Astrocyte (in vitro differentiated cells and primary cell): ENCODE measurements at places on chromosomes 2 and 18. TPM values are rescaled to one million over a fixed set of nuclear protein-coding genes. Genes with fewer than 3 reads are reported as not detected.

- no peak for DNase-seq
These were observed 7.6 kb upstream of the PRKCE start for GRCh38 chr2:45643543-45644542.

GRCh38 chr2:181264001-181264400, 193.2 kb upstream of the ITGA4 start:
- DNase-seq: no peak

DNA sequence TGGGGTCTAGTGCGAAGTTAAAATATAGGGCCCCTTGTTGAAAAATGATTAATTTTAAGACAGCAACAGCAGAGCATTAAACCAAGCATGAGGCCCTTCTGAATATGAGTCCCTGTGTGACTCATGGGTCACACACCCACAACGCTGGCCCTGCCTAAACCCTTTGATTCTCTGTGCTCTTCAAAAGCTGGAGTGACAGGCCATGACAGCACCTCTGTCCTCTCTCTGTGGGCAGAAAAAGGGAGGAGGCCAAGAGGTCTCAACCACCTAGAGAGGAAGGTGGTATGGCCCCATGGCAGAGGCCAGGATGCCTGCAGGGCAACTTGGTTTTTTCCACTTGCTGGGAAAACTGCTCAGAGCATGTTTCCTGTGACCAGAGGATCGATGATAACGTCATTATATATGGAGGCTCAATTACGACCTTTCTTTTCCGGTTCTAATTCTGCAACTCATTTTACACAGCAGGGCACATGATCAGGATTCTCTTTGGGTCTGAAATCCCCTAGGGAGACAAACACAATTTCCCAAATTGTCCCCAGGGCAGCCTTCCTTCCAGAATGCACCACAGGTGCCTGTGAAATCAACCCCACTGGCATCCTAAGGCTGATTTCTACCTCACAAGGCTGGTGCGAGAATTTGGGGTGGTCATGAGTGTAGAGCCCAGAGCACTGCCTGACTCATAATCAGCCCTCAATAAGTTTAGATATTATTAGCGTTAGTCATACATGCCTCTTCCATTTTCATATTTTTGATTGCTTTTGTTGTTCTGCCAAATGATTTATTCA, 102.0 kb upstream of the PPP1CB start:
- DNase-seq: no peak

- no peak for DNase-seq
These were observed 2.4 kb upstream of the MTA3 start for GRCh38 chr2:42566025-42566424.

GRCh38 chr2:180184506-180184905, 177.4 kb upstream of the CWC22 start:
- DNase-seq: peak; percentile 63

- no peak for DNase-seq
These were observed 4.2 kb upstream of the EN1 start for GRCh38 chr2:118851650-118852049.

- peak; percentile 9 for DNase-seq
These were observed 67.0 kb downstream of the GALR1 start for GRCh38 chr18:77316641-77317040.

- peak; percentile 69 for DNase-seq
These were observed 119.7 kb downstream of the GAREM1 start for GRCh38 chr18:32351032-32351431.

DNA sequence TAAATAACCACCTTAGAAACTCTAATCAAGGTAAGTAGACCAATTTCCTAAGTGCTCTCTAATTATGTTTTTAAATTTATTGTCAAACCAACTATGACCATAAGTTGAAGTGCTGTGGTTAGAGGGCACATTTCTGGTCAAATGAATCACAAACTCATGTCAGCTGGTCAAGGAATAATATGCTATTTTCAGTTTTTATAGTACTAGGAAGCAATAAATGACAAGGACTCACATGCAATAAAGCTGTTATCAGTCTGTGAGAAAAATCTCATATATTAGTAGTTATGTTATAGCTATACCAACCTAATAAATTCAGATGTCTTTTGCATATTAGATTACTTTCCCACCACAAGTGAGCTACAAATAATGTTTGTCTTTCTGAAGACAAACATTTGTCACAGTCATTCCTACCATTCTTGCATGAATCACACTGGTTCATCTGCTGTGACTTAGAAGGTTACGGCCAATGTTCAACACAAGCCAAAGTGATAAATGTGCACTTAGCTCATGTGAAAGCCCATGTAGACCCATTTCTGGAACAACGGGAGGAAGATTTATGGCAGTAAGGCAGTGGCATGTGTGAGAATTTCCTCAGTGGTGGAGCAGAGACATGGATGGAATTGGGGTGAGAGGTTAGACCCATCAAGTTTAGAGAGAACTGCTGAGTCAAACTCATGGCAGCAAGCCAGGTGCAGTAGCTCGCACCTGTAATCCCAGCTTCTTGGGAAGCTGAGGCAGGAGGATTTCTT, 27.4 kb upstream of the CCNYL1 start:
- peak; percentile 89 for DNase-seq

DNA sequence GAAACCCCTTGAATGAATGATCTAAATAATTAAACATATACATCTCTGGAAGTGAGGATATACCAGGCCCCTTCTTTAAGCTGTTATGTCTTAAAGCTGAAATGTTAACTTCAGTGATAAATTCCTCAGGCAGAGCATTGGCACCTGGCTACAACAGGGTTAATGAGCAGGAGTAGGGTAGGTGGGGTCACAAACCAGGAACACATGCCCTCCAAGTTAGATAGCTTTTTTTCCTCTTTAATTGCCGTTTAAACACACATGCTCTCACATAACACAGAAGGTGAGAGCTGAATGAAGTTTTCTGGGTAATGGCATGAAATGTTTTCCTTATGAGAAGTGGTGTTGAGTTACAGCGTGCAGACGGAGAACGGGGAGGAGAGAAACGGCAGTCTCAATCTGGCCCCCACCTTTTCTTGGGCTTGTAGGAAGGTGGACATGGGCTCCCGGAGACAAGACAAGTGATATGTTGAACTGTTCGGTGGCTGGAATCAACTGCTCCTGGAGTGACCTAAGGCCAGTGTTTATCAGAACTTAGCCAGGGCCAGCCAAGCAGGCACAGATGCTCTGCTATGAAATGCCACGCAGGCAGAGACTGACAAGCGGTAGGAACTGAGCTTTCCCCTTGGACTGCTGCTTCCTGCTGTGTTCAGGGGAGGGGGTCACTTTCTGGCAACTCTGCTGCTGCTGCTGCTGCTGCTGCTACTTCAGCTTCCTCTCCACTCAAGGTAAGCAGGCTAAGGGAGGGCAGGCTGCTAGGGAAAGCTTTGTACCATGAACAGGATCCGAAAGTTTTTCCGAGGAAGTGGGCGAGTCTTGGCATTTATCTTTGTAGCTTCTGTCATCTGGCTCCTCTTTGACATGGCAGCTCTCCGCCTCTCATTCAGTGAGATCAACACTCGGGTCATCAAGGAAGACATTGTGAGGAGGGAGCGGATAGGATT, at the start of gene GALNT5:
Gene GALNT5, plus strand, starts transcription at position 394 of the 941 bp plus-strand sequence. Its CDS starts 378 bp downstream, at position 772.
- DNase-seq: peak; percentile 74

DNA sequence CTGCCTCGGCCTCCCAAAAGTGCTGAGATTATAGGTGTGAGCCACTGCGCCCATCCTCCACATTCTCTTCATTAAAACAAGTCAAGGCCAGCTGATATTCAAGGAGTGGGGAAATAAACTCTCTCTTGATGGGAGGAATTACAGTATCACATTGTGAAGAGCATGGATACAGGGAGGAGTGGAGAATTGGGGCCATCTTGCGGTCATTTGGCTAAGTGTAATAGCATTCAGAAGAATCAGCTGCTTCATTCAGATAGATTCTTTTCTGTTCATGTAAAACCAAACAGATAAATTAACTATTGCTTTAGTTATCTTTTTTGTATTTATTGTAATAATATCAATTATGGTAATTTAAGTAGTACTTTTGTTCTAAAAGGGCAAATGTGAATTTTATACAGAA, 156.3 kb downstream of the UBR3 start:
- DNase-seq: no peak

GRCh38 chr2:189113963-189114362, 65.6 kb downstream of the COL5A2 start:
- DNase-seq: peak; percentile 67

DNA sequence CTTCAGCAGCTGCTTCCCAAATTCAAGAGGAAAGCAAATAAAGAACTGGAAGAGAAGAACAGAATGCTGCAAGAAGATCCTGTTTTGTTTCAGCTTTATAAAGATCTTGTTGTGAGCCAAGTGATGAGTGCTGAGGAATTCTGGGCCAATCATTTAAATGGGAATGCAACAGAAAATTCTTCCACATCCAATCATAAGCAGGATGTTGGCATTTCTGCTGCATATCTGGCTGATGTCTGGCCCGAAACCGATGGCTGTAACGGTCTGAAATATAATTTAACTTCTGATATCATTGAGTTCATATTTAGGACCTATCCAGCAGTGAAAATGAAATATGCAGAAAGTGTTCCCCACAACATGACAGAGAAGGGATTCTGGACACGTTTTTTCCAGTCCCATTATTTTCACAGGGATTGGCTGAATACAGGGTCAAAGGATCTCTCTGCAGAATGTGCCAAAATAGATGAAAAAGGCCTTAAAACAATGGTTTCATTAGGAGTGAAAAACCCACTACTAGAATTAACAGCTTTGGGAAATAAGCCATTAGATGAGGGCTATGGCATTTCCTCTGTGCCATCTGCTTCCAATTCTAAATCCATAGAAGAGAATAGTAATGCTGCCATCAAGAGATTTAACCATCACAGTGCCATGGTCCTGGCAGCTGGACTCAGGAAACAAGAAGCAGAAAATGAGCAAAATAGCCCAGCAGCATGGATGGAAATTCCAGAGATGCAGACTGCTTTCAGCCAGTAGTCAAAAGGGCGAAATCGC, 175.6 kb downstream of the MC4R start:
- DNase-seq: no peak

DNA sequence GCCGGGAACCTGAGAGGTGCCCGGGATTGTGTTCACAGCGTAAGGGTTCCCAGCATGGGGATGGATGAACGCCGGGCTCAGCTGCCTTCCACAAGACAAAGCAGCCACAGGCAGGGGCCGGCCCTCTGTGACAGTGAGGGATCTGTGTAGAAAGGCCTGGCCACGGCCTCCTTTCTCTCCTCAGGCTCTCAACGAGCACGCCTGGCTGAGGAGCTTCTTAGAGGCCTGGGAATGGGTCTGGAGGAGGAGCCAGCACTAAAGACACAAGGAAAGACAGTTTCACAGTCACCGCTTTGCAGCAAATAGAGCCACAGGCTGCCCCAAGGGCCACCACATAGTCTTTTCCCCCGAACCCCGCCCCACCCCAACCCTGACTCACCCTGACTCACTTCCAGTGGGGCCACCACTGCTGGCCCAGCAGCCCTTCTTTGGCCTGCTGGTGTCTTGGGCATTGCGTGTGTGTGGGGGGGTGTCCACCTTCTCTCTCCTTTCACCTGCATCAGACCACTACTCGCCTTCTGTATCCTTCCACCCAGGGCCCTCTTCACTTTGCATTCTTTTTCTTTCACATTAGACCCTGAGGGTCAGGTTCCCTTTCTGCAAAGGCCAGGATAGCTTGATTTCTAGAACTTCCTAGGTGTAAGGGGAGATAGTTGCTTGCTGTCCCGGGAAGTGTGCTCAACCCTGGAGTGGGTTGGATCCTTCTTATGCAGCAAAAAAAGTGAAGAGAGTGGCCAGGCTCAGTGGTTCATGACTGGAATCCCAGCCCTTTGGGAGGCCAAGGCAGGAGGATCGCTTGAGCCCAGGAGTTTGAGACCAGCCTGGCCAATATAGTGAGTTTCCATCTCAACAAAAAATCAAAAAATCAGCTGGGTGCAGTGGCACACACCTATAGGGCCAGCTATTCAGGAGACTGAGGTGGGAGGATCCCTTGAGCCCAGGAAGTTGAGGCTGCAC, 19.3 kb upstream of the HPCAL1 start:
- peak; percentile 79 for DNase-seq

- DNase-seq: no peak
These were observed 4.0 kb downstream of the PID1 start for GRCh38 chr2:229267080-229267479.

DNA sequence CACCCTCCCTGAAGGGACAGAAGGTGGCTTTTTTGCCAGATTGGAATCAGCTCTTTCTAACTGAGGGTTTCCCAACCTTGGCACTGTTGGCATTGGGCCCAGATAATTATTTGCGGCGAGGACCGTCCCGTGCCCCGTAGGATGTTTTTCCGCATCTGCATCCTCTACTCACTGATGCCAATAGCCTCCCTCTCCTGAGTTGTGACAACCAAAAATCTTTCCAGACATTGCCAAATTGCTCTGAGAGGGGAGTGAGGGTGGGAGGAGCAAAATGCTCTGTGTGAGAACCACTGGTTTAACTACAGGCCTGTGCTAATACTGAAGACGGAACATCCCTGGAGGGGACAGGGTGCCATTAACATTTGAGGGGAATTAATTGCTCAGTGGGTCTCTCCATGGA, 33.6 kb upstream of the GLI2 start:
- DNase-seq: no peak

DNA sequence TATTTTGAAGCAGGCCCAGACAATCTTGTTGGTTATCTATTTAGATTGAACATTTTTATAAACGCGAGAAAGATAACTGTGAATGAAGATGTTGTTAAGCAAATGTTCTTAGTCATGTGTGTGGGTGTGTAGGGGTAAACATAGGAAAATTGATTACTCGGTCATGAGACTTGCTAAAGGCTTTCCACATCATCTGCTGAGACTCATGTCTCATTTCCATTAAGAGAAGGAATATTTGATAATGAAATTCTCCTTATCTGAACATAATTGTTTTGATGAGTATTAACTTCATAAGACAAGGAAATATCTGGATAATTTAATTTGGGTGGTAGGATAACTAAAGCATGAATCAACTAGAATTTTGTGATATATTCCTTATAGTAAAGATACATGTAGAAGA, 19.7 kb downstream of the CCDC102B start:
- peak; percentile 71 for DNase-seq

Gene RALBP1
- total RNA-seq: 57.5 and 57.7 TPM in 2 replicates

Gene STAT4
- 1.6 and 2.3 TPM in 2 replicates for total RNA-seq

Gene DAW1
- 0.75 and 0.86 TPM in 2 replicates for total RNA-seq

Gene ANKRD30B
- not detected in 2 replicates for total RNA-seq

Gene NGEF
- total RNA-seq: 0.16 and 0.22 TPM in 2 replicates

Gene SPP2
- total RNA-seq: not detected in 2 replicates

Gene PSMA8
- total RNA-seq: not detected in 2 replicates

Gene RESP18
- not detected in 2 replicates for total RNA-seq

Gene ASB18
- total RNA-seq: not detected in 2 replicates

Gene POTEJ
- total RNA-seq: not detected in 2 replicates

Gene NAT8
- total RNA-seq: not detected in 2 replicates
